ENCODE measurements at places on chromosomes 7 and 10. TPM values are rescaled to one million over a fixed set of nuclear protein-coding genes. Genes with fewer than 3 reads are reported as not detected.

DNA sequence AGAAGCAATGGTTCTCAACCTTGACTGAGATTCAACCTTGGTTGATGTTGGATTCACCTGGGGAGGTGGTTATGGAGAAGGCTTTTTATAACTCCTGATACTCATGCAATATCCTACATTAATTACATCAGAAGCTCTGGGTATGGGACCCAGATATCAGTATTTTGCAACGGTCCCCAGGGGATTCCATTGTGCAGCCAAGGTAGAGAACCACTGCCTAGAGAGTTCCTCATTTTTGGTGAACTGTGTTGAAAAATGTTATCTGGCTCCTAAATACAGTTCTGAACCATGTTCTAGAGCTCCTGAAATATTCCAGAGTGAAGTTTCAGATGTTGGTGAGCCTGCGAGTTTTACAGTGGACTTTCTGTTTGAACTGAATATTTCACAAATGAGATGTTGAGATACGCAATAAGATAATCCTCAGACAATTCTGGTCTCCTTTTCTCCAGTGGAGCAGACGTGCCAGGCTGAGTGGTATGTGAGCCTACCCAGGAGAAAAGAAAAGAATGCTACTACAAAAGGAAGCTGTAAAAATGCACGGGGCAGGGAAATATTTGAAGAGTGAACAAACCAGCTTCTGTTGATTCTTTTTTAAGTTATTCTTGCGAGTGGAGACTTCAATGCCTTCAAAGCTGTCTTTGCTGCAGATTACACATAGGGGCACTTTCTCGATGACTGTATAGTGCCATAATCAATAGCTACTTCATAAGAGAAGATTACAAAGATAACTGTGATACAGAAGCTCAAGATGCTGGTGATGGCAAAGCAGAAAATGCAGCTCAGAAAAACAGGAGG, 13.6 kb upstream of the C10orf120 start:
- peaks cover 36% of the 10 kb centered on the region for H3K27me3 ChIP-seq
- no peaks in the 10 kb centered on the region for H3K36me3 ChIP-seq
- DNase-seq, result no peak
- no peak overlapping the region for H3K4me3 ChIP-seq
- H3K27ac ChIP-seq, result no peak overlapping the region

DNA sequence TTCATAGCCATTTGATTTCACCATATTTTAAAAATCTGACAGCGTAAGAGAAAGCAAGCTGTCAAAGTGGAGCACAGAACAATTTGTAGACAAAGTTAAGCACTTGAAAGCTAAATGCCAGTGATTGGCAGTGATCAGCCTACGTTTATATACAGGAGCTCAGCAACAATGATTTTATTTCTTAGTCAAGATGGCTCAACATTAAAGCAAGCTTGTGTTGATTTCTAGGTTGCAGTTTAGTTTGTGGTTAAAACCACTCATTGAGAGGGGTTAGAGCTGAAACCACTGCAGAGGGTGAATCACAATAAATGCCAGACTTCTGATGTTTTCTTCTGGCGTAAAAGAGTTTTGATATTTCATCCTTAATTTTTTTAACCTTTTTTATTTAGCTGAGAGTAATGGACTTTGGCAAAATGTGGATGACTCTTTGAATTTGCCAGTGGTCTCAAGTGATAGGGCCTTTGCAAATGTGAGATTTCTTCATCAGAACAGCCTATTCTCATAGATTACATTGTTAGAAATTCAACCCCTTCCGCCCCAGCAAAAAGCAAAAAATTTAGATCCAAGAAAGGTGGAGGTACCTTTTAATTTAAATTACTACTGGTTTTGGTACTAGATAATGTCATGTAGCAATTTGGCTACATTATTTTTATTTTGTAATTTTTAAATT, 73.8 kb downstream of the SHOC2 start:
- H3K4me1 ChIP-seq, result peaks cover 35% of the 10 kb centered on the region
- H3K4me3 ChIP-seq, result no peak overlapping the region
- no peak for DNase-seq
- peaks cover 3% of the 10 kb centered on the region for H3K36me3 ChIP-seq
- H3K27me3 ChIP-seq, result no peaks in the 10 kb centered on the region

DNA sequence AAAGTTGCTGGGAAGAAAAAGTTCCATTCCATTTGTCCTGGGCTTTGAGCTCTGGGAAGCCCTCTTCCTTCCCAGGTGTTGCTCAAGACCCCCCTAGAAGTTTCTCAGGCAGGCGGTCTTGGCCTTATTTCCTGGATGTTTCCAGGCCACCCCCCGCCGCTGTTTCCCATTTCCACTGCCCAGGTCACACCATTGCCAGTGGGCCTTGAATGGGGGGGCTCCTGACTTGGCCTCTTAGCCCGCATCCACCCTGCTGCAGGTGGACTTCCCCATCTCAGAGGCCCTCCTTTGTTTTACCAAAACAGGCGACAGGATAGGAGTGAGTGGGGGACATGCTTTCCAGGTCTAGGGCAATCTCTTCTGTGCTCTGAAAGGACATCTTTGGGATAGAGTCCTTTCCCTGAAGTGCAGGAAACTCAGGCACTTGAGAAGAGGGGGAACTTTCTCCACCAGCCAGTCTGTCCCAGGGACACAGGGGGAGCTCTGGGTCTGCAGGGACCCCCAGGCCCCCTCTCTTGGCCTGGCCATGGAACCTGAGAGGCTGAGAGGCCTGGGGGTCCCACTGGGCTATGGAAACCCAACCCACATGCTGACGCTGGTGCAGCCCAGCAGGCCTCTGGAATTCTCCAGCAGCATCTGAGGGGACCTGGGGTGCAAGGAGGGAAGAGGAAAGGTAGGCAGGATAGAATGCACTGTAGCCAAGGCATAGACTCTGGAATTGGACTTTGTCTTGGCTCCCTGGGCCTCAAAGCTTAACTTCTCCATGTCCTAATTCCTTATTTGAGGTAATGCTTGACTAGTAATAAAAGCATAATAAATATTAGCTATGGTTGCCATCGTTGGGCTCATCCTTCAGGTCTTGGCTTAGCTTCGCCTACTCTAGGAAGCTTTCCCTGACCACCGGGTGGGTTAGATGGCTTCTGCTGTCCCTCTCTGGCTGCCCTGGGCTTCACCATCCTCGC, 17.6 kb downstream of the NEURL1 start:
- no peak overlapping the region for H3K27ac ChIP-seq
- H3K4me1 ChIP-seq, result peaks cover 13% of the 10 kb centered on the region
- DNase-seq, result peak; percentile 50
- no peak overlapping the region for H3K4me3 ChIP-seq

GRCh38 chr10:85851325-85851724, 515.3 kb downstream of the GRID1 start:
- peaks cover 45% of the 10 kb centered on the region for H3K4me1 ChIP-seq
- no peak overlapping the region for H3K4me3 ChIP-seq
- H3K27me3 ChIP-seq, result no peaks in the 10 kb centered on the region
- no peaks in the 10 kb centered on the region for H3K36me3 ChIP-seq
- DNase-seq, result no peak
- peak overlapping the region; percentile 78 for H3K27ac ChIP-seq

GRCh38 chr10:126475074-126475691, 86.9 kb upstream of the ADAM12 start:
- no peak for DNase-seq
- H3K36me3 ChIP-seq, result no peaks in the 10 kb centered on the region
- H3K4me1 ChIP-seq, result peaks cover 14% of the 10 kb centered on the region

DNA sequence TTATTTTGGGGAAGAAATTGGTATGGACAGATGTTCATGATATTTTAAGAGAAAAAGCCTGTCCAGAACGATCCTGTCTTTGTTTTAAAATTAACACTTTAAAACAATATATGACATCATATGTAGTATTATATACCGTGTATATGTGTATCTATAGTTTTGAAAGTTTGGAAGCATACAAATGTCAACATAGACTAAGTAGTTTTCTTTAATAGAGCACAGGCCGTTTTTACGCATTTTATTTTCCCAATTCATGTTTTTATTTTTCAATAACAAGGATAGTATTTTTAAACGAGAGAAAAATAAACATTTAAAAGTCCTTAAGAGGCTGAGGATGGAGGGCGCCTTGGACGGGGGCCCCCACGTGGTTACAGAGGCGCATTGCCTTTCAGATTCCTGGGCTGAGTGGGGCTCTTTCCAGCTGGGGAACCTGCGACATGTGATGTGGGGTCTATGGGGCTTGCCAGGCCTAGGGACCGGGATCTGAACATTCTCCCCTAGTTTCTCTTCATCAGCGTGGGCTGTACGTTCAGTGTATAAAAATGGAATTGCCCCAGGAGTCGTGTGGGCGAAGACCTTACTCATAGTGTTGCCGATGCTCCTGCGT, 127.8 kb upstream of the ZNF746 start:
- no peak overlapping the region for H3K27ac ChIP-seq
- no peak for DNase-seq
- H3K4me3 ChIP-seq, result peak overlapping the region; percentile 49
- H3K36me3 ChIP-seq, result peaks cover 5% of the 10 kb centered on the region
- H3K27me3 ChIP-seq, result peaks cover 6% of the 10 kb centered on the region

GRCh38 chr7:85090143-85090542, 96.7 kb downstream of the SEMA3D start:
- H3K4me3 ChIP-seq, result no peak overlapping the region
- no peak for DNase-seq
- H3K27ac ChIP-seq, result no peak overlapping the region
- H3K36me3 ChIP-seq, result no peaks in the 10 kb centered on the region
- H3K4me1 ChIP-seq, result no peaks in the 10 kb centered on the region

DNA sequence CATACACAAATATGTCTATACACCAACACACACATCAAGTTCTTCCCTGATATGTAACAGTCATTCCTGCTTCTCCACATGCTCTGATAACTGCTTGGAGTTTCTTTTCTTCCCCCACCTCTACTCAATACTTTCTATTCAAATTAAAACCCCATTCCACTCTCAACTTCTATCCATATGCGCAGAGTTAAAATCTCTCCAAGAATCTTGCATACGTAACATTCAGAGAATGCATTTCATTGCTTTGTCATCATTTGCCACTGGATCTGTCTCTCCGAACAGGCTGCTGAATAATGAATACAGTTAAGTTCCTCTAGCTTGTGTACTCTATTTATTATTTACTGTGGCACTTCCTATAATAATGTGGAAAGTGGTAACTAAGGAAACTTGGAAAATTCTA, 68.8 kb downstream of the DGKB start:
- peaks cover 45% of the 10 kb centered on the region for H3K4me1 ChIP-seq
- no peak for DNase-seq
- no peaks in the 10 kb centered on the region for H3K27me3 ChIP-seq
- no peak overlapping the region for H3K4me3 ChIP-seq
- H3K36me3 ChIP-seq, result peaks cover 2% of the 10 kb centered on the region

GRCh38 chr10:94344522-94345122, 18.1 kb downstream of the NOC3L start:
- no peak overlapping the region for H3K27ac ChIP-seq
- no peak for DNase-seq
- peaks cover 18% of the 10 kb centered on the region for H3K36me3 ChIP-seq
- H3K4me3 ChIP-seq, result no peak overlapping the region
- H3K4me1 ChIP-seq, result peaks cover 3% of the 10 kb centered on the region

GRCh38 chr7:112185005-112185834, 21.0 kb downstream of the DOCK4 start:
- no peak overlapping the region for H3K27ac ChIP-seq
- H3K4me3 ChIP-seq, result no peak overlapping the region
- H3K27me3 ChIP-seq, result no peaks in the 10 kb centered on the region
- peaks cover 61% of the 10 kb centered on the region for H3K4me1 ChIP-seq
- DNase-seq, result no peak

DNA sequence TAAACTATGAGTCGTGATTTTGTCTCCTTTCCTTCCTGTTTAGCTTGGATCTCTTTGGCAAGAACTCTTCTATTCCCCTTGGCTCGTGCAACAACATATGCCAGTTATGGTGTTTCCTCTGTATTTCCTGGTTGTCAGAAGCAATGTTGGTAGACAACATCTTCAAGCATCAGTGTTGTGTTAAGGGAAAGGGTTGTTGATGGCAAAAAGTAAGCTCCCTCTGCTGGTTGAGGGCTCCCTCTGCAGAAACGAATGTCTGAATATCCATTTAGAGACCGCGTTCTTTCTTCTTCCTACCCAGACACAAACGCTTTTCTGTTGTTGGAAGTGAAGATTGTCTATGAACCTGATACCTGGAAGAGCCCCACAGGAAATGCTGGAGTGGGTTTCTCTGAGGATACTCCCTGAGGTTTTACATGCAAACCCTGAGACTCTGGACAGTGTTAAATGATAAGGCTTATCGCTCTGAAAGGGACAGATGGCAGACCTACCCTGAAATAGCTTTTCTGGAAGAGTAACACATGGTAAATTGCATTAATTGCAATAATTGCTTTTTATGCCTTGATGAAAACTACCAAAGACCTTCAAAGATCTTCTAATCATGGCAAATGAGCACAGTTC, 23.5 kb upstream of the C1QL3 start:
- no peak overlapping the region for H3K4me3 ChIP-seq
- no peak for DNase-seq
- peaks cover 37% of the 10 kb centered on the region for H3K27me3 ChIP-seq
- H3K4me1 ChIP-seq, result peaks cover 5% of the 10 kb centered on the region
- no peaks in the 10 kb centered on the region for H3K36me3 ChIP-seq

DNA sequence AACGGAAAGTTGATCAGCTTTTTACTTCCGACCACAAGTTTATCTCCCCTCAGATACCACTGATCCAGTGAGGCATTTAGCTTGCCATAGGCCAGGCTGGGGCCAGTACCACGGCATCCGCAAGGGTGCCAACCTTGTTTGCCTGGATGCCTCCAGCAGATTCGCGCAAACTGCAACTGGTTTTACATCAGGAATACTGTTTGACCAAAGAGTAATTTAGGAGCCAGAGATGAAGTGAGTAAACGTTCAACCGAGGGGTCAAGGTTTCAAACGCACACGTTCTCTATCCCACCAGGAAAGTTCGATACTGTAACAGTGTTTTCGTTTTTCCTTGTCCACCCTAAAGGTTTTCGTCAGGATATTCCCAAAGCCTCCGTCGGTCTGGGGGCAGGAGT, 266 bp upstream of the MDFIC start:
- H3K27me3 ChIP-seq, result no peaks in the 10 kb centered on the region
- DNase-seq, result no peak
- H3K27ac ChIP-seq, result peak overlapping the region; percentile 13
- peaks cover 2% of the 10 kb centered on the region for H3K36me3 ChIP-seq

DNA sequence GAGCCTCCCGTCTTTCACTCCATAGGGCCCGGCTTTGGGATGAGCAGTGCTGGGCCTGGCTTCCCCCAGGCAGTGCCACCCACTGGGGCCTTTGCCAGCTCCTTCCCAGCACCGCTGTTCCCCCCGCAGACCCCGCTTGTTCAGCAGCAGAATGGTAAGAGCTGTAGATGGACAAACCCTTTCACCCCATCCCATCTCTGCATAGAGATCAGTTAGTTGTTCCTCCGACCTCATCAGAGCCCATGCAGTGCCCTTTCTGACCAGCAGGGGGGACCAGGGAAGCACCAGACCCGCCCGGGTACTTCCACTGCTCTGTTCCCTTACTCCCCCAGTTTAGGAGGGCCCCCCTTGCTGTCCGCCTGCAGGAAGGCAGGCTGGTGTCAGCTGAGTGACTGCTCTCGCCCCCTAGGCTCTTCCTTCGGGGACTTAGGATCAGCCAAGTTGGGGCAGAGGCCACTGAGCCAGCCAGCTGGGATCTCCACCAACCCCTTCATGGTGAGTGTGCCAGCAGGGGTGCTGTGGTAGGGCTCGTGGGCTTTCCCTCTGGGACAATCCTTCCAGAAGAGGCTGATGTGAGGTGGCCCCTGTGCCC, 9.8 kb downstream of the SAP25 start:
- H3K27me3 ChIP-seq, result no peaks in the 10 kb centered on the region
- no peak for DNase-seq
- H3K4me3 ChIP-seq, result no peak overlapping the region

DOCK1 gene
- total RNA-seq, result 53.1 TPM

ANKRD61 gene
- not detected for total RNA-seq

HOXA2 gene
- total RNA-seq, result 8.3 TPM

GIMAP5 gene
- not detected for total RNA-seq

MAT1A gene
- total RNA-seq, result not detected

CTAGE4 gene
- not detected for total RNA-seq

ZNF117 gene
- 4.7 TPM for total RNA-seq

OR6B1 gene
- total RNA-seq, result not detected

HHEX gene
- 0.92 TPM for total RNA-seq

SLC26A4 gene
- total RNA-seq, result 0.85 TPM

AKR1D1 gene
- not detected for total RNA-seq
